ENCODE measurements at places on chromosomes 6 and 20.
A peak's percentile ranks its signal among the peaks of the same experiment; 100 is the strongest.

- no peak for DNase-seq
Measured at GRCh38 chr6:117512056-117512828, 29.8 kb downstream of the DCBLD1 start.

GRCh38 chr6:12886961-12887775, 170.6 kb downstream of the PHACTR1 start:
- DNase-seq = no peak

GRCh38 chr6:135853227-135853626, 1.7 kb downstream of the PDE7B start:
- DNase-seq = no peak

GRCh38 chr20:37615340-37616109, 78.3 kb upstream of the CTNNBL1 start:
- DNase-seq = peak; percentile 34

DNA sequence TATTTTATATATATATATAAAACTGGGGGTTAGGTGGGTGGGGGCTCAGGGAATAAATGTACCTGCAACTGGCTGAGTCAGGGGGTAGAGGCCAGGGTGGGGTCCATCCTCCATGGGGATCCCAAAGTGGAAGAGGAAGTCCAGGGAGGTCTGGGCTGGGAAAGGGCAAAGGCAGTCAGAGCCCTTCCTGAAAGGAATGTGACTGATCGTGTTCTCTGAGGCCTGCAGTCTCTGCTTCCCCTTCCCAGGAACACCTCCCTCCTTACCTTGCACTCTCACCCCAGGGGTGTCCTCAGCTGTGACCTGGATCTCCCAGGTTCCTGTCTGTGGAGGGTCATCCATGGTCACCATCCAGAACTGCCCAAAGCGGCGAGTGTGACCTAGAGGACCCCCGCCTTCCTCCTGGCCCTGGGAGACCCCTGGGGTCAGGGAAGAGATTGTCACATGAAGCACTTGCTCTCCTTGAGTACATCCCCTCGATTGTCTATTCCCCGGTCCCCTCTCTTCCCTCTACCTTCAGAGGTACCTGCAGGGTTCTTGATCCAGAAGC, 4.7 kb downstream of the SAPCD1 start:
- DNase-seq = no peak

DNA sequence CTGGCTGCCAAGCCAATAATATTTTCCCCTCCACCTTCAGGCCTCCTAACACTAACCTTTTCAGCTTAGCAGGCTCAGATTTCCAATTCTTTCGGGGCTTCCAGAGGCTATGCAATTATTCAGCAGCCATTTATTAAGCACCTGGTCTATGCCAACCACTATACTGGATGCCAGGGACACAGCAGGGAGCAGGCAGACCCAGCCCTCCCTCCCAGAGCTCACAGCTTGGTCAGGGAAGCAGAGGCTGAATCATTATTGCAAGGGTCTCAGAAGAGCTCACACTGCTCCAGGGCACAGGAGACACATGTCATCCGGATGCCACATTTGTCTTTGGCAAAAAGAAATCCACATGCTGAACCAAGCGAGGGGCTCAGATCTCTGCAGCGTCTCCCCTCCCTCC, 1.3 kb downstream of the BPIFB1 start:
- DNase-seq = no peak

DNA sequence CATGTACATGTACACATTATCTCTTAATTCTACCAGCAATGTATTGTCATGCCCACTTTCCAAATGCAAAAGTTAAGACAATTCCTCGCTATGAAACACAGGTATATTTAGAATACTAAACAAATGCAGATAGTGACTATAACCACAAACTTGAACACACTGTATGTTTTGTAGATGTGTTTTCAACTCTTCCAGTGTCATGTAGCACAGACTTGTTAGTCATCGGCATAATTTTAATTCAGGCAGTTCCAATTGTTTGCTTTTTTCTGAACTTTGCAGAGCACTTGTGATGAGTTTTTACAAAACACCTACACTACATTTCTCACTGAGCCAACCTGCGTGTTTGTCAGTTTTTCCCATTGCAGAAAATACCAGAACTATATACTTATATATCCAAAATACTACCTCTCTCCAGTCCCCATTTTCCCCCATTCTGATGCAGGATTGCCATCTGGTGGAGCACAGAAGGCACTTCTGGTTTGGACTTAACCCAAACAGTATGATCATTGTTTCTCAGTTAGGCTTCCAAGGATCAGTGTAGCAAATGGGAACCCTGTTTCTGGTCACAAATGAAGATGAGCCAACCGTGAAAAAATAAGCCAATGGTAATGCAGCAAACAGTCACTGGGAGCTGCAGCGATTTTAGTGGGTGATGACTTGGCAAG, 143.4 kb downstream of the ADGRB3 start:
- no peak for DNase-seq

- no peak for DNase-seq
Measured at GRCh38 chr6:99905209-99906106, 88.6 kb downstream of the MCHR2 start.

DNA sequence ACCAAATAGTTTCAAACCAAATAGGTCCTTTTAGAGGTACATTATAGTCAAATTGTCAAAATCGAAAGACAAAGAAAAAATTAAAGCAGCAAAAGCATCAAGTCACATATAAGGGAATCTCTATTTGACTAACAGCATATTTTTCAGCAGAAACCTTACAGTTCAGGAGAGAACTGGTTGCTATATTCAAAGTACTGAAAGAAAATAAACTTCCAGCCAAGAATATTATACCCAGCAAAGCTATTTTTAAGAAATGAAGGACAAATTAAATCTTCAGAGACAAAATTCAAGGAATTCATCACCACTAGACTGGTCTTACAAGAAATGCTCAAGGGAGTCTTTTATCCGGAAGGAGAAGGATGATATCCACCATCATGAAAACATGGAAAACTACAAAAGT, 16.0 kb downstream of the WDR27 start:
- DNase-seq = no peak

- DNase-seq = no peak
Measured at GRCh38 chr6:135318738-135319469, 137.8 kb downstream of the MYB start.

DNA sequence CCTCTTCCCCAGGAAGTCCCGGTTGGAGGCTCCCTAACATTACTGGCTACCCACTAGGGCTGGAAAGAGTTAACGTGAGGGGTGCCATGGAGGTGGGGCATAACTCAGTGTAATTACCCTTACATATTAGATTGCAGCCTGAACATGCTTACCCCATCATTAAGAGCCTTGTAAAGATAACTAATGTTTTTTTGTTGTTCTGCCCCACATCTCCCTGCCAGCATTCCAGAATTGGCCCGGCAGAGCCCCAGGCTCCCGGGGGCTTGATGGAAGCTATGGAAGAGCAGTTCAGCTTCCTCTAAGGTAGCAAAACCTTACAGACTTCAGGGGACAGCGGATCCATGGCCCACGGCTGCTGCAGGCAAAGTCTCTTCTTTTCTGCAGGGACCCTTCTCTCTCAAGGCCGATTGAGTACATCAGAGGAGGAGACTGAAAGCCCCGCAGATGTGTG, 166.1 kb upstream of the FOXQ1 start:
- DNase-seq = no peak

DNA sequence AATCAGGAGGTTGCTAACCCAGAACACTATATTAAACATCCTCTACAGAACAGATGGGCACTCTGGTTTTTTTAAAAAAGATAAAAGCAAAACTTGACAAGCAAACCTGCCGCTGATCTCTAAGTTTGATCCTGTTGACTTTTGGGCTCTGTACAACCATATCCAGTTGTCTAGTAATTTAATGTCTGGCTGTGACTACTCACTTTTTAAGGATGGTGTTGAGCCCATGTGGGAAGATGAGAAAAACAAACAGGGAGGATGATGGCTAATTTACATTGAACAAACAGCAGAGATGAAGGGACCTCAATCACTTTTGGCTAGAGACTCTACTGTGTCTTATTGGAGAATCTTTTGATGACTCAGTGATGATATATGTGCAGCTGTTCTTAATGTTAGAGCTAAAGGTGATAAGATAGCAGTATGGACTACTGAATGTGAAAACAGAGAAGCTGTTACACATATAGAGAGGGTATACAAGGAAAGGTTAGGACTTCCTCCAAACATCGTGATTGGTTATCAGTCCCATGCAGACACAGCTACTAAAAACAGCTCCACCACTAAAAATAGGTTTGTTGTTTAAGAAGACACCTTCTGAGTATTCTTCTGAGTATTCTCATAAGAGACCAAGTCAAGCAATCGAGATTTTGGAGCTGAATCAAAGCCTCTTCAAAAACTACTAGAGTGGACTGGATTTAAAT, 201.2 kb upstream of the SHLD1 start:
- DNase-seq = no peak

GRCh38 chr6:156720691-156721685, 56.2 kb upstream of the ARID1B start:
- no peak for DNase-seq

DNA sequence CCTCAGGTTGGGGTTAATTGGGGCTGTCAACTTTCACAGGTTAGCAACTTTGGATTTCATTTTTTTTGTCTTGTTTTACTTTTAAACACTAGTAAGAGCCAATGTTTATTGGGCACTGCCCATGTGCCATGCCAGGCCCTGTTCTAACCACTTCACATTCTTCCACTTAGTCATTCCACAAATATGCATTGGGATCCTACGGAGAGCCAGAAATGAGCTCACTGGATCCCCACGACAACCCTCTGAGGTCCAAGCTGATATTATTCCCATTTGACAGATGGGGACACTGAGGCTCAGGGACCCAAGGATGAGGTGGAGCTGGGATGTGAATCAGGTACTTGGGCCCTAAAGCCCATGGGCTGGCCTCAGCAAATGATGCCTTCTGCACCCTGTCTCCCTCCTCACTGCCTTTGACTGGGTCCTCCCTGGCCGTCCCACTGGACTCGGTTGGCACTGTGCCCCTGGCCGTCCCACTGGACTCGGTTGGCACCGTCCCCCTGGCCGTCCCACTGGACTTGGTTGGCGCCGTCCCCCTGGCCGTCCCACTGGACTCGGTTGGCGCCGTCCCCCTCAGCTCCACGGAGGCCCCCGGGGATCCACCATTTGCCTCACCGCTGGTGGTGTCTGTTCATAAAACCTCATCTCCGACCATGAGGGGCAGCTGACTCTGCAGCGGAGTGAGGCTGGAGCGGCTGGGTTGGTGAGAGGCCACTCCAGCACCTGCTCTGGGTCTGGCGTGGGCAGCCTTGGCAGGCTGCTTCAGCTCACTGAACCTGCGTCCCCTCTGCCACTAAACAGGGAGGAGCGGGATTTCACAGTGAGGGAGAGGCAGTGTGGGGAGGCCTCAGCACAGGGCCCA, 4.8 kb upstream of the PMEPA1 start:
- DNase-seq = no peak

DNA sequence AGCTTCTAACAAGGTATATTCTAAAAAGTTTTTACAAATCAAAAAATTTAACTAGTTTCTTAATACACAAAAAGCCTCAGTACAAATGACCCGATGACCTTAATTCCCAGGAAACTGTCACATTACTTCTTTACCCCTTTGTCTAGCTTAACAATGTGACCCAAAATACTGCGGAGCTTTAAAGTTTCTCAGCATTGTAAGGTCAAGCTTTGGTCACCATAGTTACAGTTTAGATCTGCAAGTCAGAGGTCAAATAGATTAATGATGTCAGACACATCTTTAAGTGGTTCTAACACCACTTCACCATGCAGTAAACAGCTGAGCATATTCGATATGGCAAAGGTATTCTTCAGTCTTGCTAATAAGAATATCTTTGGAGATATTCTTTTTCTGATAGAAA, 36.8 kb upstream of the FLRT3 start:
- no peak for DNase-seq

GRCh38 chr6:145892026-145892425, 72.1 kb downstream of the SHPRH start:
- no peak for DNase-seq

GRCh38 chr20:37976887-37977286, 56.4 kb downstream of the TTI1 start:
- DNase-seq = no peak

- DNase-seq = no peak
Measured at GRCh38 chr6:30321692-30322388, 4.9 kb upstream of the TRIM39 start.

DNA sequence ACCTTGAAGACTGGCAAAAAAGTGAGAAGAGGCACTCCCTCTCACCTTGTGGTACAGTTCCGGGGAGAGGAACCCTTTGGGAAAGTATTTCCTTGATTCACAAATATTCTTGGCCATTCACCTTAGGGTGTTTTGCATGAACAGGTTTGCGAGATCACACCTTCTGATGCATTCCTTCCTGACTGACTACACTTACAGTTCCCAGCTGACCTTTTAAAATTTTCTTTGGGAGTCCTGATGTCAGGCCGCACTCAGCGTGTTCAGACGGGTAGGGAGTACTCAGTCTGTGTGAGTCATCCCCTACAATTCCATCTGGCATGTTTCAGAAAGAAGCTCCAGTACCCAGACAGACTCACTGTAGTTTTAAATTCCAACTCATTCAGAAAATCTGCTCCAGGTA, 1.7 kb downstream of the ADGRF4 start:
- no peak for DNase-seq

- peak; percentile 19 for DNase-seq
Measured at GRCh38 chr20:44733341-44734069, 12.2 kb upstream of the KCNK15 start.

DNA sequence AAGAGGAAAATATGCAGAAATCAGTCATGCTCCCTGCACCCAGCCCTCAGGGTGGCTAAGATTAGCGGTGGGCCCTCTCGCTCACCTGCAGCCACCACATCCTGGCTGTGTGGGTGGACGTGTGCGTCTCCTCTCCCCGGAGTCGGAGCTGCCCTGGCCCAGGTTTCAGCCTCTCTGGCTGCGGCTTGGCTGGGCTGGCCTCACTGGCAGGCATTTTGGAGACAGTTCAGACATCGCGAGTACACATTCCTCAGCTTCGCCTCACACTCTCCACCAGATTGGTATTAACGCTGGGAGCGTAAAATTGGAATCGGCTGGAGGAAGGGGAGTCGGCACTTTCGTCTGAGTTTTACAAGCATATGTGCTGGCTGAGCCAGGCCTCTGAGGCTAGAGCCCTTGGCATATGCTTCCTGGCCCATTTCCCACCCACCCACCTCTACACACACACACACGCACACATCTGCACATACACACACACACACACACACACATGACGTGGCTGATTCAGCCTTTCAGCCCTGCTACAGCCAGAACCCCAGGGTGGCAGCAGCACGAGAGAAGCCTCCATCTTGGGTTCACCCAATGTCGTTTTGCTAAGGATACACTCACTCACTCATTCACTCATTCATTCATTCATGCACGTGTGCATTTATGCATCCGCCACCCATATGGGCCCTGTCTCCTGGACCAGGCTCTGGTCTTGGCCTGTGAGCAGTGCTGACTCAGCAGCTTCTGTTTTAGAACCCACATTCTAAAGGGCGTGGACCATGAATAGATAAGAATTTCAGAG, 42.9 kb downstream of the BCAS4 start:
- no peak for DNase-seq
